ENCODE measurements at places on chromosomes 2 and 18.

GRCh38 chr18:47915930-47916329, 14.5 kb downstream of the SMAD2 start:
- no peak for DNase-seq

DNA sequence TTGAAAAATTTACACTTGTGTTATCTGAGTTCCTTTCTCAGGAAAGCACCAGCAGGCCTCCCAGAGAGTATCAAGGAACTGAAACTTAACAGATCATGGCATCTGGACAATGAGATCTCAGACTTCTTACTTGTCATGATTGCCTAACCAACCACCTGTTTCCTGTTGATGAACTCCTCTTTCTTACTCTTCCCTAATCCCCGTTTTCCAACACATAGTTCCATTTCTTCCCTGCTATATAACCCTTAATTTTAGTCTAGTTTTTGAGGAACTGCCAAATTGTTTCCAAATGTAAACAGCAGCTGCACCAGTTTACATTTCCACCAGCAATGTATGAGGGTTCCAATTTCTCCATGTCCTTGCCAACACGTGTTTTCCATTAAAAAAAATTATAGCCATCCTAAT, 6.1 kb upstream of the FAM171B start:
- DNase-seq: no peak

- DNase-seq: no peak
These were observed 60.9 kb downstream of the ARL4C start for GRCh38 chr2:234435836-234436481.

GRCh38 chr18:30465096-30465495, 577.4 kb downstream of the DSC3 start:
- DNase-seq: no peak

GRCh38 chr2:109380502-109381326, 233.1 kb downstream of the SEPTIN10 start:
- DNase-seq: no peak

- DNase-seq: no peak
These were observed 15.0 kb downstream of the HS1BP3 start for GRCh38 chr2:20635675-20636584.

GRCh38 chr18:415617-416612, 84.6 kb downstream of the COLEC12 start:
- no peak for DNase-seq

DNA sequence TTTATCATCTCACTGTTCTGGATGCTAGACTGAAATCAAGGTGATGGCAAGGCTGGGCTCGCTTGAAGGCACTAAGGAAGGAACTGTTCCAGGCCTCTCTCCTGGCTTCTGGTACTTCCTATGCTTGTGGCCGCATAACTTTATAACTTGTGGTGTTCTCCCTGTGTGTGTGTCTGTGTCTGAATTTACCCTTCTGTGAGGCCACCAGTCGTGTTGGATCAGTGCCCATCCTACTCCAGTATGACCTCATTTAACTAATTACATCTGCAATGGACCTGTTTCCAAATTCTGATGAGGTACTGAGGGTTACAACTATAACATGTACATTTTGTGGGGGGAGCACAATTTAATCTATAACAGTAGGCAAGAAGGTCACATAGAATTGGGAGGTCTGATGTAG, 41.6 kb downstream of the LYPD6B start:
- DNase-seq: no peak

GRCh38 chr2:46001741-46002506, 295.3 kb upstream of the EPAS1 start:
- DNase-seq: no peak

DNA sequence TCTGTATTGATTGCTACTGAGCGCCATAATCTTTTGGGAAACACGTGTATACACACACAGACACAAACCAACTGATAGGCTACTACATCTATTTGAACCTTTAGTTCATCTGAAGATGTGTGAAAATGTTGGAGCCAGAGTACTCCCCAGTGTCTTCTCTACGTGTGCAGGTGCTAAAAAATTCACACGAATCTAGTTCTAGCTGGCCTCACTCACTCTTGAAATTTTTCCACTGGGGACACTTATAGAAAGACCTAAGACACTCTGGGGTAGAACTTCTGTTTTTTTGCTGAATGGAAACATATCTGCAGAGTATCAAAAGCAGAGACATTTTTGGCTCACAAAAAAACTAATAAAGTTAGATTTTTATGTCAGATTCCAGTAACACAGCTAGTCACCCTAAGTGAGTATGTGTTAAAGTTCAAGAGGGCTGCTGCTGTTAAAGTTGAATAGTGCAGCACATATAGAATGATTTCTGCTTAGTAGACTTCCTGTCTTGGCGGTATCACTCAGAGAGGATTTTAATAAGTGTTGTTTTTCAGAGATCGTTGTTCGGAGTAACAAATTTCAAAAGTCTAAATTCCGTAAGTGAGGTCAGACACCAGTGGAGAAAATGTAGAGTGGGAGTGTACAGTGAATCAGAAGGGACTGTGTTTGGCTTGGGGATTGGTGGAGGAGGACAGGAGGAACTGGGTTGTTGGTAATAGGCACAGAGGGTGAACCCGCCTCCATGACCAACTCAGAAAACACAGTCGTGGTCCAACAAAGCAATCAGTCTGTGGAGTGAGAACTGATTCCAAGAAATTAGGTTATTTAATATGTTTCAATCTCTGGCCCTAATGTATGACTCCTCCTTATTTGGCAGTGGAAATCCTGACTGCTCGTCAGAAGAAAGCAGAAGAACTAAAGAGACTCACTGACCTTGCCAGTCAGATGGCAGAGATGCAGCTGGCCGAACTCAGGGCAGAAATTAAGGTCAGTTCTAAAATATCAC, 43.1 kb downstream of the KCTD18 start:
- no peak for DNase-seq
